Stomach (tissue), 19 donors: ENCODE measurements at places on chromosomes 6 and 20.
A peak's percentile ranks its signal among the peaks of the same experiment; 100 is the strongest.

GRCh38 chr6:100780648-100781047 is 100.5 kb downstream of the ASCC3 start:
- no peak for DNase-seq
- no peak overlapping the region for H3K27ac ChIP-seq
- no peak overlapping the region for H3K4me3 ChIP-seq
- H3K36me3 ChIP-seq: no peaks in the 10 kb centered on the region

DNA sequence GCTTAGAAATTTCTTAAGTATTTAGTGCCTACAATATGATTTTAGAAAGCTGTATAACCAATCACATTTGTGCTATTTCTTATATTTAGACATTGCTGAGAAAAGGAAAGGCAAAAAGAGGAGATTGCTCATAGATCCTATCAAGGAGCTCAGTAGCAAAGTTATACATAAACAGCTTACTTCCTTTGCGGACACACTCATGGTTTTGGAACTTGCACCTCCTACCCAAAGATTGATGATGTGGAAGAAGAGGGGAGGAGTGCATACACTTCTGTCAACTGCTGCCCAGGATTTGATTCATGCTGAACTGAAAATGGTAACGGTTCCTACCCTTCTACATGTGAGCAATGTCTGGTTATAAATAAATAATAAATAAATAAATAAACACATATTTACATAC is 16.7 kb downstream of the RAD21L1 start:
- no peaks in the 10 kb centered on the region for H3K4me1 ChIP-seq
- H3K27ac ChIP-seq: no peak overlapping the region
- no peaks in the 10 kb centered on the region for H3K36me3 ChIP-seq
- H3K27me3 ChIP-seq: no peaks in the 10 kb centered on the region
- H3K4me3 ChIP-seq: no peak overlapping the region

DNA sequence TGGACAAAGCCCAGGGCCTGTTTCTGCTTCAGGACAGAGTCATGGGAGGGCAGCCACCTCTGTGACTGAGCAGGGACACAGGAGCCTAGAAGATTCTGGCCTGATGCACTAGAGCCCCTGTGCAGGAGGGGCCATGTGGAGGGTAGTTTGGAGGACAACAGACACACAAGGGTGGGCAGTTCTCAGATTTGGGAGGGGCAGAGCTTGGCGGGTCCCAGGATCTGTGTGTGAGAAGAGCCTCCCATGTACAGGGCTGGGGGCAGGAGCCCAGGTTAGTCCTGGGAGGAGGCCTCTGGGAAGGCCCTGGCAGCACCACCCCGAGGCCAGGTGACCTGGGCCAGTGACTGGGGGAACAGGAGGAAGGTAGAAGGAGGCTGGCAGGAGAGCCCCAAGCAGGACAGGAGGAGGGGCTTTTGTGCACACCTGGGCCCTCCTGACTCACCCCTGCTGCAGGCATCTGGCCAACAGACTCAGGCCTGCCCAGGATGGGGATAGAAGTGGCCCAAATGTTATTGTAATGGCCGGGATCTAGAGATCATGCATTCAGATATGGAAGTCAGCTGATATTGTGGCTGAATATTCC is 1.4 kb upstream of the ULBP3 start:
- peaks cover 5% of the 10 kb centered on the region for H3K27me3 ChIP-seq
- DNase-seq: no peak
- H3K4me3 ChIP-seq: no peak overlapping the region

DNA sequence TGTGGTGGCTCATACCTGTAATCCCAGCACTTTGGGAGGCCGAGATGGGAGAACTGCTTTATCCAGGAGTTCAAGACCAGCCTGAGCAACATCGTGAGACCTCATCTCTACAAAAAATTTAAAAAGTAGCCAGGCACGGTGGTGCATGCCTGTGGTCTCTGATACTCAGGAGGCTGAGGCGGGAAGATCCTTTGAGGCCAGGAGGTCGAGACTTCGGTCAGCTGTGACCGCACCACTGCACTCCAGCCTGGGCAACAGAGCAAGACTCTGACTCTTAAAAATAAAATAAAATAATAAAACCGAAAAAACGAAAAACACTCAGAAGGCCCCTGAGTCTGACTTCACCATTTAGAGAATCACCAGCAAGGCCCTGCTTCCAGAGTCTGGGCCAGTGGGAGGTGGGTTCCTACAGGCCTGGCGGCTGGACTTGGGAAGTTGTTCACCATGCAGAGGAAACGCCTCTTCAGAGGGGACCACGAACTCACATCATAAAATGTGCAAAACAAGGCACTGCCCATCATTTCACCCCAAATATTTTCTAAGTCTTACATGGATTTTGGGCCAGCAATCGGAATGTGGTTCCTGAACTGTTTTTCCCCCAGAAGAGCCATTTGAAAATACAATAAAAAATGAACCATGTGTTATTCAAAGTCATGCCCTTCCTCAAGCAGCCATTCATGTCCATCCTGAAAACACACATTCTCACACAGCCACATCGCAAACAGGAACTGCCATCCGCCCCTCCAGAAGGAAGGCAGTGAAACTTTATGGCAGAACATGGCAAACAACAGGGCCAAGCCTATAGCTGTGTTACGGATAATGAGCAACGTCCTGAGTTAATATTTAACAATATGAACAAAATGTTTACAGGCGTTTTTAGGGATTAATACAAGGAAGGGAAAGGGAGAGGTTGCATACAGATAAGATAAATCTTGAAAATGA is 57.8 kb downstream of the SLC22A23 start:
- no peak for DNase-seq
- no peaks in the 10 kb centered on the region for H3K27me3 ChIP-seq
- H3K4me1 ChIP-seq: peaks cover 36% of the 10 kb centered on the region
- H3K27ac ChIP-seq: peak overlapping the region; percentile 73
- no peak overlapping the region for H3K4me3 ChIP-seq

- no peak overlapping the region for H3K27ac ChIP-seq
- DNase-seq: no peak
- no peaks in the 10 kb centered on the region for H3K27me3 ChIP-seq
- H3K4me1 ChIP-seq: no peaks in the 10 kb centered on the region
- no peaks in the 10 kb centered on the region for H3K36me3 ChIP-seq
Measured at GRCh38 chr6:93219447-93219846, 199.9 kb downstream of the EPHA7 start.

DNA sequence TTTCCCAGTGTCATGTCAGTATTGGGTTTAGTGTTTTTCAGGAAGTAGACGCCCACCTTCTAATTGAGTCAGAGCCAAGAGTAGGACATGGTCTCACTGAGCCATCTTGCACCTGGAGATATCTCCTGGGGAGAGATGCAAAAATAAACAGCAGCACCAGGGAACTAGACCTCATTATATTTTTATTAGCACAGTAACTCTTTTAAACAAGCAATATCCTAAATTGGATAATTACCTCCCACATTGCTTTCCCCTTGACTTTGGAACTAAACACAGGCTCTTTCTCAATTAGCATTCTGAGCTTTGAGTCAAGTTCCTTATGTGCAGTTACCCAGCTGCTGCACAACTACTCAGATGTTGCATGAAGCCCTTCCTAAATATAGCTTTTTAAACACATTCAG is 175.4 kb downstream of the IBTK start:
- no peak overlapping the region for H3K4me3 ChIP-seq
- H3K4me1 ChIP-seq: no peaks in the 10 kb centered on the region
- no peak for DNase-seq

DNA sequence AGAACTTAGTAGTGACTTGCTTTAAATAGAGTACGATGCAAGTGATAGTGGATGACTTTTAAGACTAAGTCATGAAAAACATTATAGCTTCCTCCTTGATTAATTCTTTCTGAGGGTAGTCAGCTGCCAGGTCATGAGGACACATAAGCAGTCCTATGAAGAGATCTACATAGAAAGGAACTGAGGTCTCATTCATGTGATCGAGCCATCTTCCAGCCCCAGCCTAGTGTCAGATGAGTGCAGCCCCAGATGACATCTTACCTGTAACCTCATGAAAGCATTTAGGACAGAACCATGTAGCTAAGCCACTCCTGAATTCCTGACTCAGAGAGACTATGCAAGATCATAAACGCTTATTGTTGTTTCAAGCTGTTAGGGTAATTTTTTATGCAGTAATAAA is 67.7 kb downstream of the AK9 start:
- H3K4me1 ChIP-seq: no peaks in the 10 kb centered on the region
- no peaks in the 10 kb centered on the region for H3K36me3 ChIP-seq
- DNase-seq: no peak
- H3K27ac ChIP-seq: no peak overlapping the region

- DNase-seq: no peak
- H3K36me3 ChIP-seq: no peaks in the 10 kb centered on the region
- H3K4me1 ChIP-seq: peaks cover 17% of the 10 kb centered on the region
- no peaks in the 10 kb centered on the region for H3K27me3 ChIP-seq
Measured at GRCh38 chr6:75775219-75775618, 26.2 kb downstream of the MYO6 start.

DNA sequence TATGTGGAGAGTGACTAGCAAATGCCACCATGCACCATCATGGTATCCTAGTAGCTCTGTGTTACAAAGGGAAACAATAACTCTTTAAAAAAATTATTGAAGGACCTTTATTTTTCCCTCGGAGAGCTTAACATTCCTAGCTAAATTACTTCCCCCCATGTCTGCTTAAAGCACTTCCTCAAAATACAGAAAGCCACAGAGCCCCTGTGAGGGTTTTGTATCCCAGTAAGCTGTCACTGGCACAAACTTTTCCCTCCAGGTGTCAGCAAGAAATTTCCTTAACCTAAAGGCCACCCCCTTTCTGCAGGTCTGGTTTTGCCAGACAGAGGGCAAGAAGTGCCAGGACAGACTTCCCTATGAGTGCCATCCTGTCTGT is 340.0 kb upstream of the PRDM1 start:
- H3K36me3 ChIP-seq: no peaks in the 10 kb centered on the region
- no peak overlapping the region for H3K27ac ChIP-seq
- no peak for DNase-seq

- H3K27me3 ChIP-seq: no peaks in the 10 kb centered on the region
- peaks cover 6% of the 10 kb centered on the region for H3K4me1 ChIP-seq
- H3K4me3 ChIP-seq: no peak overlapping the region
- peak; percentile 35 for DNase-seq
Measured at GRCh38 chr20:33914919-33915318, 78.8 kb upstream of the RALY start.

GRCh38 chr20:17727351-17727750 is 27.6 kb downstream of the BANF2 start:
- no peak for DNase-seq
- no peaks in the 10 kb centered on the region for H3K27me3 ChIP-seq
- no peak overlapping the region for H3K4me3 ChIP-seq
- H3K4me1 ChIP-seq: no peaks in the 10 kb centered on the region

DNA sequence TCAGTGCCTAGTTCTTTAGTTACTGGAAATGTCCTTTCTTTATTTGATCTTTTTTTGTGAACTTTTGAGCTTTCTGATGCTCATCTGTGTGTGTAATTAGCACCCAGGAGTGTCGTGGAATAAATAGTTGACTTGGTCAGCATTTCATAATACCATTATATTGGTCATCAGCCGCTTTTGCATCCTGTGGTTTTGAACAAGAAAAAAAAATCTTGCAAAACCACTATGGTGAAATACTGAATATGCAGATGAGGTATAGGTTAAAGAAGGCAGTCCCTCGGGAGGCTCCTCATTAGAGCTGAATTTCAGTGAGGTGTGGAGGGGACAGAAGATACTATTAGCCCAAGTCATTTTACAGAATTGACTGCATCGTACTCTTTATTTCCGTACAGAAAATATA is 90.1 kb downstream of the FOXO3 start:
- H3K27me3 ChIP-seq: no peaks in the 10 kb centered on the region
- H3K4me3 ChIP-seq: no peak overlapping the region
- no peak for DNase-seq
- peak overlapping the region; percentile 77 for H3K27ac ChIP-seq
- peaks cover 61% of the 10 kb centered on the region for H3K4me1 ChIP-seq
